AG08395 (cell line): ENCODE measurements at places on chromosomes 11 and 22.
A peak's percentile ranks its signal among the peaks of the same experiment; 100 is the strongest.

- DNase-seq = no peak
Observed at GRCh38 chr11:75352588-75353206, 1.2 kb upstream of the ARRB1 start.

DNA sequence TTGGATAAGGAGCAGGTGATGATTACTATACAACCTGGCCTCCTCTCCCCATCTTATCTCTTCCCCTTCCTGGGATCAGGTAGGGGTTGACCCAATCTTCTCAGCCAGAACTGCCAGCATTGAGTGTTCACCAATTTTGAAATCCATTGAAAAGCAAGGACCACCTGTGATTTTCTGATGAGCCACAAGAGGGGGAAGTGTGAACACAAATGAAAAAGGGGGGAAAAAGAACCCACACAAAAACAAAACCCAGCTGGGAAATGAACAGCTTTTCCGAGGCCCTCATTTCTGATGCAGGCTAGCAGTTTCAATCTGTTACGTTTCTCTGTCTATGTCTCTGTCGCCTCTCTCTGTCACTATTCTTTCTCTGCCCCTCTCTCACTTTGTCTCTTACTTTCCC is 161.9 kb downstream of the INSC start:
- no peak for DNase-seq

- peak; percentile 53 for DNase-seq
Observed at GRCh38 chr11:76918941-76919386, 58.2 kb downstream of the ACER3 start.

DNA sequence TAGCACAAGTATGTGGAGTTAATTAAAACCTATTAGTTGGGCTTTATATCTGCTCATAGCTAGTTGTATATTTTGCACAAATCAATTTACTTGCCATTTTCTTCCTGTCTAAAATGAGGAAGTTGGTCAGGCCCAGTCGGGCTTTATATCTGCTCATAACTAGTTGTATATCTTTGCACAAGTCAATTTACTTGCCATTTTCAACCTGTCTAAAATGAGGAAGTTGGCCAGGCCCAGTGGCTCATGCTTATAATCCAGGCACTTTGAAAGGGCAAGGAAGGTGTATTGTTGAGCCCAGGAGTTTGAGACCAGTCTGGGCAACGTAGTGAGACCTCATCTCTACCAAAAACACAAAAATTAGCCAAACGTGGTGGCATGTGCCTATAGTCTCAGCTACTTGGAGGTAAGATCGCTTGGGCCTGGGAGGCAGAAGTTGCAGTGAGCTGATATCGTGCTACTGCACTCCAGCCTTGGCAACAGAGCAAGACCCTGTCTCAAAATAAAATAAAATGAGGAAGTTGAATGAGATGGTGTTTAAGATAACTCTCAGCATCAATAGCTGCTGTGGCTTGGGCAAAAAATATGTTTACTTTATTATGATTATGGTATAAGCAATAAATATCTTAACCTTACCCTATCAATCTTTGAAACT is 1558.6 kb upstream of the RAG2 start:
- no peak for DNase-seq

DNA sequence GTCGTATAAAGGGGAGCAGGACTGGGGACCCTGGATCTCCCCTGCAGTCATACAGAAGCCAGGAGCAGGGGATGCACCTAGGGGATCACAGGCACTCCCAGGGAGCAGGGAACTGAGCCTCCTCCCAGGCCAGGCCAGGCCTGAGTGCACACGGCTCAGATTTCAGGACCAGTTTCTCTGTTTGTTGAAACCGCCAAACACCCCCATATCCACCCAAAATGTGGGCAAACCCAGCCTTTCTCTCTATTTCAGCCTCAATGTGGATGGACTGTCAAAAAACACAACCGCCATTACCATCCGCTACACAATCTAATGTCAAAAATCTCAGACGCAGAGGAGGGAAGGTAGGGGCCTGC is 17.5 kb downstream of the MN1 start:
- no peak for DNase-seq

GRCh38 chr11:19208959-19209546 is 7.3 kb upstream of the CSRP3 start:
- DNase-seq = no peak
